ENCODE measurements at places on chromosomes 6 and 20. TPM values are rescaled to one million over a fixed set of nuclear protein-coding genes. Genes with fewer than 3 reads are reported as not detected.

DNA sequence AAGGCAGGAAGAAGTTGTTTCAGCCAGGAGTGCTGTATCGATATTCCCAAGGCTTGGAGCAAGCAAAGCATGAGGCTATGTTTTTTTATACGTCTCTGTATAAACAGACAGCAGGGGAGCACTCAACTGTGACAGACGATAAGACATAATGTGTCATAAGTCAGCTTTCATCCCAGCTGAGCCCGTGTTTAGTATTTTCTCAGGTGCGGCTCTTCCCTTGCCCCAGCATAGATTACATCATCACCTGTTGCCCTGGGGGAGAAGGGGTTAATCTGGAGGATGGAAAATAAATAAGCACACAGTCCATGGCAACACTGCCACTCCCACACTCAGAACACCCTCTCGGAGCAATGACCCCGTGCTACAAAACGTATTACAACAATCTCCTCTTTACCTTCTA, 22.1 kb upstream of the KCNK5 start:
- no peak for DNase-seq
- H3K4me1 ChIP-seq, result no peaks in the 10 kb centered on the region
- no peak overlapping the region for H3K27ac ChIP-seq
- no peaks in the 10 kb centered on the region for H3K27me3 ChIP-seq
- H3K36me3 ChIP-seq, result no peaks in the 10 kb centered on the region

DNA sequence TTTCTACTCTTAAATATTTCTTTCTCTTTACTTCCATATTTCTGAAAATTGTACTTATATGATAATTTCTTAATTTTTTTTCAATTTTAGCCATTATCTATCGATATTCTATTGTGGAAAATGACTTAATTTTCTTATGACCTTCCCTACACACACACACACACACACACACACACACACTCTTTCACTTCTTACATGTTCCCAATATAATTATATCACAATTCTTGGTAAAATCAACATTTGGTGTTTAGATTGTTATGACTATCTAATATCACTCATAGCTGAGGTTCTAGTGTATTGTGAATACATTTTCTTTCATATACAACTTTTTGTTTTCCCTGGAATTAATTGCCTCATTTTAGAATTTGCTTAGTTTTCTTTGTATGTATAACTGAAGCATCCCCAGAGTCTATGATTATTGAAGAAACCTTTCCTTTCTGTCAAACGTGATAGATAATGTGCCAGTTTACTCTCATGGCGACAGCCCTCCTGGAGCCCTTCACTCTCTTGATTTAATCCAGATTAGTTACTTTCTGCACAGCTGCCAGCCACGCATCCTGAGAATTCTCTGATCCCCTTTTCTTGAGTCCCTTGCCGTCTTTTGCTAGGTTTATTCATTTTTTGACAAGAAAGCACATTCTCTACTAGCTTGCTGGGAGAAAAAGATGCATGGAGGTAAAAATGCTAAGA, 63.4 kb downstream of the RNF182 start:
- H3K4me3 ChIP-seq, result no peak overlapping the region
- no peak for DNase-seq
- H3K36me3 ChIP-seq, result no peaks in the 10 kb centered on the region
- H3K27me3 ChIP-seq, result peaks cover 3% of the 10 kb centered on the region

GRCh38 chr6:81636930-81637568, 115.4 kb downstream of the TENT5A start:
- no peak for DNase-seq
- peaks cover 16% of the 10 kb centered on the region for H3K4me1 ChIP-seq
- H3K36me3 ChIP-seq, result peaks cover 4% of the 10 kb centered on the region
- H3K27me3 ChIP-seq, result peaks cover 1% of the 10 kb centered on the region
- H3K27ac ChIP-seq, result no peak overlapping the region
- H3K4me3 ChIP-seq, result no peak overlapping the region

DNA sequence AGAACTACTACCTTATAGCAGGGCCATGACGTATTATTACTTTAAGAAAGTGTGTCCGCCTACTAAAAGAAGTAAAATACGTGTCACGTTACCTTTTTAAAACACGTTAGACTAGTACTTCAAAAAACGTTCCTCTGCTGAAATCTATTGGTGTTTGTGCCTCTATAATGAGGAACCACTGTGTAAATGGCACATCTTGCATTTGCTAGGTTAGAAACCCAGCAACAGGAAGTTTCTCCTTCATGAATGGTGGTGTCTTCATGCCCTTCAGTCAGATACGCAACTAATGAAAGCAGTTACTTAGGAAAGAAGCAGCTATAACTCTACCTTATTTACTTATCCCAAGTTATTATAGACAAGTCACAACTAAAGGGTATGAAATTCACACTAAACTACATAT, 343.5 kb downstream of the RNGTT start:
- H3K4me1 ChIP-seq, result no peaks in the 10 kb centered on the region
- no peak for DNase-seq

- DNase-seq, result no peak
- no peaks in the 10 kb centered on the region for H3K36me3 ChIP-seq
- no peak within 1 kb of the TSS for H3K27ac ChIP-seq
- no peaks in the 10 kb centered on the region for H3K4me1 ChIP-seq
- peaks cover 38% of the 10 kb centered on the region for H3K27me3 ChIP-seq
These were observed at the start of gene NPBWR2 for GRCh38 chr20:64106981-64107735. Gene NPBWR2 (minus strand): TSS chr20:64107565. CDS start chr20:64106831, 734 bp downstream.

DNA sequence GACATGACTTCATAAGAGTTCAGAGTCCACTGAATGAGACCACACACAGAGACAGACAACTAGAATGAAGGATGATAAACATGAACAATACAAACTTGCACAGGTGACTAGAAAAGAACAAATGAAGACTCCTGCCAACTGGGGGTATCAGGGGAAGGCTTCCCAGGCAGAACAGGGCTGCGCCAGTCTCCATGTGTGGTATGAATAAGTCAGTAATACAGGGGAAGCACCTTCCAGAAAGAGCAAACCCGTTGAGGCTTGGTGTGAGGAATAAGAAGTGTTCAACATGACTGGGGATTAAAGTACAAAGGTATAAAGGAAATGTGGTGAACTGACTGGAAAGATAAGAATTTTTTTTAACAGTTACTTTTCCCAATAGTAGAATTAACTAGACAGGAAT, 3.7 kb upstream of the SLC17A2 start:
- H3K27ac ChIP-seq, result no peak overlapping the region
- H3K36me3 ChIP-seq, result no peaks in the 10 kb centered on the region
- no peaks in the 10 kb centered on the region for H3K4me1 ChIP-seq
- H3K4me3 ChIP-seq, result no peak overlapping the region

GRCh38 chr6:170480050-170480692, 72.9 kb downstream of the PSMB1 start:
- H3K27ac ChIP-seq, result no peak overlapping the region
- H3K27me3 ChIP-seq, result peaks cover 15% of the 10 kb centered on the region
- no peaks in the 10 kb centered on the region for H3K4me1 ChIP-seq

GRCh38 chr20:23234311-23235078, 116.1 kb upstream of the NXT1 start:
- H3K4me1 ChIP-seq, result peaks cover 18% of the 10 kb centered on the region
- no peak for DNase-seq
- H3K27ac ChIP-seq, result no peak overlapping the region
- no peaks in the 10 kb centered on the region for H3K36me3 ChIP-seq

- H3K27ac ChIP-seq, result peak overlapping the region; percentile 92
- DNase-seq, result peak; percentile 81
- peak overlapping the region; percentile 65 for H3K4me3 ChIP-seq
- H3K4me1 ChIP-seq, result peaks cover 63% of the 10 kb centered on the region
- H3K36me3 ChIP-seq, result no peaks in the 10 kb centered on the region
These were observed 530.3 kb downstream of the RFPL4B start for GRCh38 chr6:112877134-112878100.

DNA sequence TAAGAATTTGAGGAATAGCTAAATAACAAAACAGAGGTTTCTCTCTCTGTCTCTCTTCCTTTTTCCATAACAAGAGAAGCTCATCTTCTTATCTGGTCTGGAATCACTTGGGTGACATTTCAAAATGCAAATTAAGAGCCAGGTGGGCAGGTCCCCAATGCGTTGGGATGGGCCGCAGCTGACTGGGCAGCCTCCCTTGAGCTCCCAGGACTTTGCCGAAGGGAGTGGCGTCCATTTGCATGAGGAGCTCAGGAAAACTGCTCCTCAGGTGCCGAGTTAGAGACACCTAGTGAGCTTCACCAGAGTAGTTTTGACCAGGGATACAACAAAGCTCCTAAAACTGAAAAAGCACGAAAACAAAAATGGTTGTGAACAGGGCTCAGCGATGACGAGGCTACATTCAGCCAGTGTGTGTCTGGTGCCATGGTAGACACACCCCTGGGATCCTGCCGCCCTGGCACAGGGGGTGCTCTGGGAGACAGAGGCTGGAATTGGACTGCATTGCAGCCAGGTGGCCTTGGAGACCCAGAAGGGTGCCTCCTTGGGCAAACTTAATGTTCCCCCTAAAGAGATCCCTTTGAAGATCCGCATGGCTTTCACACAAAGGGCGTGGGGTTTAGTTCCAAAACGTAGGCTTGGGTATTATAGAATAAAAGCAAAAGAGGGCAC, 13.5 kb upstream of the SERPINB6 start:
- H3K4me1 ChIP-seq, result peaks cover 78% of the 10 kb centered on the region
- H3K36me3 ChIP-seq, result no peaks in the 10 kb centered on the region
- H3K27ac ChIP-seq, result no peak overlapping the region
- H3K27me3 ChIP-seq, result peaks cover 1% of the 10 kb centered on the region

GRCh38 chr6:134787261-134787877, 162.5 kb downstream of the ALDH8A1 start:
- no peak overlapping the region for H3K27ac ChIP-seq
- H3K4me1 ChIP-seq, result peaks cover 17% of the 10 kb centered on the region
- H3K27me3 ChIP-seq, result peaks cover 9% of the 10 kb centered on the region
- DNase-seq, result peak; percentile 70
- H3K4me3 ChIP-seq, result no peak overlapping the region

- H3K4me1 ChIP-seq, result no peaks in the 10 kb centered on the region
- no peak for DNase-seq
- no peaks in the 10 kb centered on the region for H3K36me3 ChIP-seq
- no peak overlapping the region for H3K4me3 ChIP-seq
These were observed 34.5 kb upstream of the TSHZ2 start for GRCh38 chr20:52937591-52938100.

DNA sequence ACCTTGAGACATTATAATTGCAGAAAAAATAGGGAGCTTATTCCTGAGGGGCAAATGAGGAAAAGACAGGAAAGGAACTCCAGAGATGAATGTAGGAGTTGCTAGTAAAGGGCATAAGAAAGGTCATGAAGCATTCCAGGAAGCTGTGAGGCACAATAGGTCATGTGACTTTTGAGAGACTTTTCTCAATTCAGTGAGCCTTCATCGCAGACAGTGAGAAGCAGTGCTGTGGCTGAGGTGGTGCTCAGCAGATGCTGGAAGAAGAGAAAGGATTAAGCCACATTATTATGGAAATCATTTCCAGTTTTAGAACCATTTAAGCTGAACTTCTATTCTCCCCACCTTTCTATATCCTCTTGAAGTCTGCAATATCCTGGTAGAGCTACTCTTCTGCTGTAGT, 4.1 kb downstream of the SPTLC3 start:
- no peak overlapping the region for H3K27ac ChIP-seq
- no peaks in the 10 kb centered on the region for H3K27me3 ChIP-seq
- no peak for DNase-seq
- H3K4me1 ChIP-seq, result no peaks in the 10 kb centered on the region

GRCh38 chr6:148128014-148128730, 214.5 kb upstream of the SASH1 start:
- H3K36me3 ChIP-seq, result no peaks in the 10 kb centered on the region
- H3K27ac ChIP-seq, result no peak overlapping the region
- H3K27me3 ChIP-seq, result peaks cover 8% of the 10 kb centered on the region
- H3K4me3 ChIP-seq, result no peak overlapping the region
- no peak for DNase-seq

GRCh38 chr20:41205313-41205712, 68.0 kb downstream of the PLCG1 start:
- H3K4me1 ChIP-seq, result no peaks in the 10 kb centered on the region
- no peak overlapping the region for H3K27ac ChIP-seq
- H3K27me3 ChIP-seq, result peaks cover 12% of the 10 kb centered on the region
- H3K36me3 ChIP-seq, result peaks cover 59% of the 10 kb centered on the region
- no peak overlapping the region for H3K4me3 ChIP-seq

- H3K4me1 ChIP-seq, result peaks cover 23% of the 10 kb centered on the region
- peaks cover 3% of the 10 kb centered on the region for H3K27me3 ChIP-seq
- peak; percentile 8 for DNase-seq
- peaks cover 37% of the 10 kb centered on the region for H3K36me3 ChIP-seq
- H3K27ac ChIP-seq, result peak overlapping the region; percentile 96
These were observed 530 bp downstream of the TDP2 start for GRCh38 chr6:24666097-24666640.

- H3K36me3 ChIP-seq, result no peaks in the 10 kb centered on the region
- H3K4me3 ChIP-seq, result no peak overlapping the region
- H3K27me3 ChIP-seq, result peaks cover 4% of the 10 kb centered on the region
- no peaks in the 10 kb centered on the region for H3K4me1 ChIP-seq
- DNase-seq, result no peak
- no peak overlapping the region for H3K27ac ChIP-seq
These were observed 130.7 kb upstream of the SSTR4 start for GRCh38 chr20:22904386-22904785.

GRCh38 chr20:53905019-53905819, 165.2 kb downstream of the BCAS1 start:
- H3K27ac ChIP-seq, result peak overlapping the region; percentile 93
- DNase-seq, result no peak
- no peaks in the 10 kb centered on the region for H3K27me3 ChIP-seq
- peaks cover 86% of the 10 kb centered on the region for H3K4me1 ChIP-seq

DNA sequence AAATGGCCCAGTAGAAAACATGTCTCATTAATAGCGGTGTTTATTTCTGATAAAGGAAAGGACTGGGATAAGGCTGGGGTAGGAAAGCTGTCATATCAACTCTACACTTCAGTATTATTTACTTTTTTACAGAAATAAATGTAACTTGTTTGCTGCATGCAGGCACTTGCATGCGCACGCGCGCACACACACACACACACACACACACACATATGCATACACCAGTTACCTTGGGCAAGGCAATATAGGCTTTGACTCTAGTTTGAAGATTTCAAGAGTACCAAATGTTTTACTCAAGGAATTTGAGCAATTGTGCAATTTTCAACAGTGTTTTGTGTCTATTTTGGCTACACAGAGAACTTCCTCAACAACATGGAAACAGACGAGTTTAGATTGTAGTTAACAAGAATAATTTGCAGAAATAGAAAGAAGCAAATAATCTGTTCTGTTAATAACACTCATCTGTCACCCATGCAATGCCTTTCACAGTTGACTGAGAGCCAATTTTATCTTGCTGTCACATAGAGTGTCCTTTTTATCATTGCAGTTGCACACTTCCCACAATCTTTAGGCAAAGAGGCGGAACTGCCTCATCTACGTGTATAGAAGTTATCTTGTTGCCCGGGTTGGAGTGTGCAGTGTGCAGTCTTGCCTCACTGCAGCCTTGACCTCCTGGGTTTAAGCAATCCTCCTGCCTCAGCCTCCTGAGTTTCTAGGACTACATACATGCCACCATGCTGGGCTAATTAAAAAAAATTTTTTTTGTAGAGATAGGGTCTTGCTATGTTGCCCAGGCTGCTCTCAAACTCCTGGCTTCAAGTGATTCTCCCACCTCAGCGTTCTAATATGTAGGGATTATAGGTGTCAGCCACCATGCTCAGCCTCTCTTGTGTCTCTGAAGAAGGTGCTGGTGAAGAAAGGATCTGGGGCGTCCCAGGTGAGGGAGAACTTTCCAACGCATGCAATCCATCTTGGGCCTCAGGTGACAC, 74.8 kb upstream of the SHLD1 start:
- no peaks in the 10 kb centered on the region for H3K4me1 ChIP-seq
- peaks cover 9% of the 10 kb centered on the region for H3K27me3 ChIP-seq
- H3K4me3 ChIP-seq, result no peak overlapping the region

ACTL10 gene
- 2.3 TPM for total RNA-seq

OTOR gene
- not detected for total RNA-seq

TMEM244 gene
- not detected for total RNA-seq

SIRPB1 gene
- not detected for total RNA-seq

RCAN2 gene
- 0.07 TPM for total RNA-seq

HLA-DRB5 gene
- total RNA-seq, result not detected

TGM3 gene
- not detected for total RNA-seq

SLC17A1 gene
- total RNA-seq, result not detected

KCNK16 gene
- total RNA-seq, result not detected

LY6G5B gene
- total RNA-seq, result 6.0 TPM

HLA-DOB gene
- total RNA-seq, result not detected

BIRC7 gene
- not detected for total RNA-seq

Data from HFFc6 (cell line).